Putamen (tissue), 1 donor: ENCODE measurements at places on chromosomes 12 and 14.
A peak's percentile ranks its signal among the peaks of the same experiment; 100 is the strongest.

- DNase-seq: no peak
Observed at GRCh38 chr12:1170411-1170810, 179.4 kb downstream of the ERC1 start.

DNA sequence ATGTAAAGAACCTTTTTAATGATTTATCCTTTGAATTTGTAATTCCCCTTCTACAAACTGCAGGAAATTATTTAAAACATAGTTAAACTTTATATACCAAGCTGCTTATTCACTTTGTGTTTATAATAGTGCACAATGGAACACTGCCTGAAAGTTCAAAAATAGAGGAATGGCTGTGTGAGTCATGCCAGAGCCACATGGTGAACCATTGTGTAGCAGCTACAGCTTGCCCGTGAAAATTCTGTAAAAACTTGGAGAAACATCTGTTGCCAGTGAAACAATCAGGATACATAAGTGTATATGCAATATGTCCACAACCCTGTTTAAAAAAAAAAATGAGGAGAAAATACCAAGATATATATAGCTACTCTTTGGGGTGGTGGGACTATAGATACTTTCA lies 59.5 kb downstream of the VEZT start:
- DNase-seq: no peak

GRCh38 chr14:64444984-64445845 lies 20.1 kb upstream of the AKAP5 start:
- no peak for DNase-seq

DNA sequence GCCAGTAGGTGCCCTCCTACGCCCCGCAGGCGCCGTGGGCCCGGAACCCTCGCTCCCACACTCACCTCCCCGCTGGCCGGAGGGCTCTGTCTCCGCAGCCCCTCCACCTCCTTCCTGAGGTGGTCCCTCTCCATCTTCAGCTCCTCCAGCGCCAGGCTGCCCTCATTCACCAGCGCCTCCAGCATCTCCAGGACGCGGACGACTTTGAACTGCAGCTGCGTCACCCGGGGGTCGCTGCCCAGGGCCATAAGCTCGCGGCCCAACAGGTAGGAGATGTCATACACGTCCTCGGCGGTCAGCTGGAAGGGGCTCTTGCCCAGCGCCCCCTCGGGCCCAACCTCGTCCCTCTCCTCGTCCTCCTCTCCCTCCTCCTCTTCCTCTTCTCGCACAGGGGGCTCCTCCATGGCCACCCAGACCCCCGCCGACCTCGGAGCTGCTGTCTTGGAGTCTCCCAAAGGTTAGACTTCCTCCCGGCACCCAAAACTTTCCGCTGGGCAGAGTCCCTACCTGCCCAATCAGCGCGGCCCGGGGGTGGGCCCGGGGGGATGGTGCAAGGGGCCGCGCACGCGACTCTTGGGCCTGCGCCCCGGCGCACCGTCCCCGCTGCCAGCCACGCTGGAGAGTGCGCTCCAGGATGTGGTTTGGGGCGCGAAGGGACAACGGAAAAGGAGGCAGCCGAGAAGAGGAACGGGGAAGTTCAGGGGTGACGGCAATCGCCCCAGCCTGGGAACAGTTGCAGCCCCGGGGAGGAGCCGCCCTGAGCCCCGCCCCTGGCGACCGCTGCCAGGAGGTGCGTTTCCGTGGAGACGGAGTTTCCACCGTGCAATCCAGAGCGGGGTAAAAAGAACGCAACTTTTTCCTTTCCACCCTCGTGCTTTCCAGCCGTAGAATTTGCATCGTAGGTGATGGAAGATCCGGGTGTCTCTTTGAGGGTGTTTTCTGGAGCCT lies at the start of gene RILPL2:
Gene RILPL2 (minus strand): TSS at position 668 of the 948 bp plus-strand sequence. CDS start 264 bp downstream, at position 404.
- DNase-seq: peak; percentile 78

DNA sequence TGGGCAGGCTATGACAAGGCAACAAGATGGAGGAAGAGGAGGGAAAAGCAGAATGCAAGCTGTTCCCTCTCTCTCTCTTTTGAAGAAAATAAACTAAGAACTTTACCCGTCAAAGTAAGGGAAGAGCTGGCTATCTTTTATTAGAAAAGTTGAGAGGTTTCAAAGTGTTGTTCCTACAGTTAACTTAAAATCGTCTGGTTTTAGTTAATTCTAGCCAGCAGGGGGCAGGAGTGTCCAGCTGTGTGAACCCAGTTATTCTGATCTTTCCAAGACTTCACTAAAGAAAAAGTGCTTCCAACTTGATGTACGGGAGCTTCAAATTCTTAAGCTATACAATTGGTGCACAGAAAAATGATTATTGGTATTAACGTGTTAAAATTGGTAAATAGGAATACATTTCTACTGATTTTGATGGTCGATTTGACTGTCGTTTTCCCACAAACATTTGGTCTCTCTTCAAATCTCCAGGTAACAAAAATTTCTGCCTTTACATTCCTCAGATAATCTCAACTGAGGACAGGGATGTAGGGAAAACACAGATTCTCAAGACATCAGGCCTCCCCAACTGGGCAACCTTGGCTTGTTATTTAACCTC lies 28.4 kb upstream of the MON2 start:
- peak; percentile 47 for DNase-seq

- DNase-seq: no peak
Observed at GRCh38 chr14:93970965-93971634, 5.3 kb downstream of the ASB2 start.

DNA sequence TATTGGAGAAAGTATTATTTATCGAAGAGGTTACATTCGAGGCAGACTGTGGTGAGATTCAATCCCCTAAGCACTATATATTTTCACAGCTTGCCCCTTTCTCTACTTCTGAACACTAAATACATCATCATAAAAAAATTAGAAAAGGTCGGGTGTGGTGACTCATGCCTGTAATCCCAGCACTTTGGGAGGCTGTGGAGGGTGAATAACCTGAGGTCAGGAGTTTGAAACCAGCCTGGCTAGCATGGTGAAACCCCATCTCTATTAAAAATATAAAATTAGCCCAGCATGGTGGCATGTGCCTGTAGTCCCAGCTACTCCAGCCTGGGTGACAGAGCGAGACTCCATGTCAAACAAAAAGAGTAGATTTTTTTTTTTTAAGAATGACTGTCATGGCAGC lies 70.6 kb upstream of the MYF6 start:
- DNase-seq: no peak

DNA sequence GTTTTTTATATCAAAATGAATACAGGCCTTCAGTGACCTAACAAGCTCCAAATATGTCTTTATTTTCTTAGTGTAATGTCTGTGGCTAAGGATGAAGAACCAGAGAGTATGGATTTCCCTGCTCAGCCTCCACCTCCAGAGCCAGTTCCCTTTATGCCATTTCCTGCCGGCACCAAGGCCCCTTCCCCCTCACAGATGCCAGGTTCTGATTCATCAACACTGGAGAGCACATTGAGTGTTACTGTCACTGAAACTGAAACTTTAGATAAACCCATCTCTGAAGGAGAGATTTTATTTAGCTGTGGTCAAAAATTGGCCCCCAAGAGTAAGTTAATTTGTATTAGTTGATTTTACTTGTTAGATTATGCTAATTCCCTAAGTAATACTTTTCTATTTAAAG lies 61.0 kb downstream of the KIAA0586 start:
- no peak for DNase-seq

- DNase-seq: no peak
Observed at GRCh38 chr12:41459906-41460214, 271.7 kb downstream of the PDZRN4 start.

DNA sequence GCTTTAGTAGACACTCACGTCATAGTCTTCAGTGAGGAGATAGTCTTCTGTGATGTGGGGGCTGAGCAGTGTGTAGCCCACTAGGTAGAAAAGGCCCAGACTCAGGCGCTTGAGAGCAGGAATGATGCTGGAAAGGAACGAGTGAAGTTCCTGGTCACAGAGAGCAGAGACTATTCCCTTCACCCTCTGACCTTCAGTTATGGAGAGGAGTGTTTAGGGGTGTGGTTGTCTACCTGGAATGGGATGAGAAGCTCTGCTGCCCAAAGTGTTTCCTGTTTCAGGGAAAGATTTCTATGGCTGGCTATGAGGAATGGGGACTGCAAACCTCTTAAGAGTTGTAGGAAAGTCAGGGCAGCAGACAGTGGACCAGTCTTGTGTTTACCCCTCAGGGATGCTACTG lies 8.7 kb downstream of the EMG1 start:
- DNase-seq: no peak

DNA sequence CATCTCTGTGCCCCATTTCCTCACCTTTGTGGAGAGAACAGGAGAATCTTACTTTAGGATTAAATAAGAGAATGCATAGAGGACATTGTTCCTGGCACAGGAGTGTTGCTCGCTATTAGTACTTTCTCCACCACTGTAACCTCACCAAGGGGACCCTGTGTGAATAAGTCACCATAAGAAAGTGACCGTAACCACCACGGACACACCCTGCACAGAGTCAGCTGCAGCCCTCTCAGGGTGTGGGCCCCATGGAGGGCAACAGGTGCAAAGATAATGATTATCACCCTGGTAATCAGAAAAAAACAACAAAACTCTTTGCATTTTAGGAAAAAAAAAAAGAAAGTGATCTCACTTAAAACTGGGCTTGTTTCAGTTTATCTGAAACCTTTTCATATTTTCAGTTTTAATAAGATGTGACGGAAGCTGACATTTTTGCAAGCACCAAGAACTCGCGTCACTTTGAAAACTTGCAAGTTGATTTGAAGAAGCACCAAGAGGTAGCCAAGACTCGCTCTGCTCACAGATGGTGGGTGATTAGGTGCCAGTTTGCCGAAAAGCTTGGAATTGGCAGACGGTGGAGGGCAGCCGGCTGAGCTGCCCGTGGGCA lies 87.0 kb upstream of the VRK1 start:
- no peak for DNase-seq

- DNase-seq: no peak
Observed at GRCh38 chr12:39912211-39912980, 193.5 kb downstream of the SLC2A13 start.

DNA sequence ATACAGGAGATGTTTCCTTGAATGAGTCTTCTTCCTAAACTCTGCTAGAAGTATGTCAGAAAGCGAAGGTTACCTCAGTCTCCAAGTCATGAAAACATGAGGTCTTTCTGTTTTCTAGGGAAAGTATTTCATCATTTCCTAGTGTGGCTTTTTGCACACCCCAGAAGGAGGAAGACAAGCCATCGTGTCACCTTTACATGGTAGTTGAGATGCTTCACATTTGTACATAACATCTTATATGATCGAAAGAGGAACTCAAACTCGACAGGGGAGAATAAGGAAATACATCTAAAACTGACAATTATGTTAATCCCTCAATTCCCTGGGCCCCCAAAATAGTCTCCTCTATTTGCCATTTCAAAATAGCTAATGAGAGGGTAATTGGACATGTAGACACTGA lies 214.1 kb upstream of the PLEKHG7 start:
- no peak for DNase-seq

DNA sequence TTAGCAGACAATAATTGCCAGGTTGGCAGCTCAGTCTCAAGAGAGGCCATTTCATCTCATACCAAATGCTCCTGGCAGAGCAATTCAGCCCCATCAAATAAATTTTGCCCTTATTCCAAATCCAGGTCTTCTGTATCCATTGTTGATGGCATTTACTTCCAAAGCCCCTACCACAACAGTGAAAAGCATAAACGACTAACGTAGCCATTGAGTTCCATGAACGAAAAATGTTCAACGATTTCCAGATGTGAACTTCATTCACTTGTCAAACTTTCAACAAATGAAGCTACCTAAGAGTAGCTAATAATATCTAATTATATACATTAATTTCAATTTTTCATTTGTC lies 3.0 kb upstream of the GCN1 start:
- no peak for DNase-seq

- DNase-seq: no peak
Observed at GRCh38 chr14:30177781-30178180, 250.1 kb upstream of the PRKD1 start.

DNA sequence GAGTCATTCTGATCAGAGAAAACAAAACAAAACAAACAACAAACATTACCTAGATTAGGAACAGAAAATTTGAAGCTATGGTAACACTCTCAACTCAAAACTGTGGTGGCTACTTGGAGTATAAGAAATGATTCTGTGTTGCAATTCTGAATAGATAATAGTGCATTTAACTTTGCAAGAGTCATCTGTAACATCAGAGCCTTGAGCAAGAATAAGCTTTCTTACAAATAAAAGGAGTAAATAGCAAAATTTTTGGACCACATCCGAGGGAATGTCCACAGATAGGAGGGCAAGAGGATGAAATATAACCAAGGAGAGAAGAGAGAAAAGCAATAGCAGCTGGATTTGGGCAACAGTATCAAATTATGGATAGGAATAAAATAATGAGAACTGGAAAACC lies 1090.6 kb downstream of the SLC6A15 start:
- no peak for DNase-seq

GRCh38 chr14:68551045-68551683 lies 241.7 kb downstream of the ZFP36L1 start:
- no peak for DNase-seq

DNA sequence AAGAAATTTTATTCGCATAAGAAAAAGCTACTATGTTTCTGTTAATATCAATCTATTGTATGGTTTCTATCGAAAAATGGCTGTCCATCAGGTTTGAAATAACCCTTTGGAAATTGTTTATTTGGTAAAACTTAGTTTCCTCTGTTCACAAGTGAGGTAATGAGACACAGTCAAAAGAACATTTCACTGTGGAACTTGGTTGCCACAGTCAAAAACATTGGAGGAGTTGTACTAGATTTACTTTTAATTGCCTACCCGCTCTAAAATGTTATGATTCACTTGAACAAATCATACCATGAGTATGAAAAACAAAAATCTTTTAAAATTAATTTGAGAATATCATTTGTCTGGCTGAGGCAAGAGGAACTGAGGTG lies 46.5 kb downstream of the ITPR2 start:
- no peak for DNase-seq

- DNase-seq: no peak
Observed at GRCh38 chr12:69240631-69240995, 1.2 kb downstream of the CPSF6 start.

GRCh38 chr12:14802721-14803010 lies 612 bp downstream of the WBP11 start:
- peak; percentile 11 for DNase-seq

DNA sequence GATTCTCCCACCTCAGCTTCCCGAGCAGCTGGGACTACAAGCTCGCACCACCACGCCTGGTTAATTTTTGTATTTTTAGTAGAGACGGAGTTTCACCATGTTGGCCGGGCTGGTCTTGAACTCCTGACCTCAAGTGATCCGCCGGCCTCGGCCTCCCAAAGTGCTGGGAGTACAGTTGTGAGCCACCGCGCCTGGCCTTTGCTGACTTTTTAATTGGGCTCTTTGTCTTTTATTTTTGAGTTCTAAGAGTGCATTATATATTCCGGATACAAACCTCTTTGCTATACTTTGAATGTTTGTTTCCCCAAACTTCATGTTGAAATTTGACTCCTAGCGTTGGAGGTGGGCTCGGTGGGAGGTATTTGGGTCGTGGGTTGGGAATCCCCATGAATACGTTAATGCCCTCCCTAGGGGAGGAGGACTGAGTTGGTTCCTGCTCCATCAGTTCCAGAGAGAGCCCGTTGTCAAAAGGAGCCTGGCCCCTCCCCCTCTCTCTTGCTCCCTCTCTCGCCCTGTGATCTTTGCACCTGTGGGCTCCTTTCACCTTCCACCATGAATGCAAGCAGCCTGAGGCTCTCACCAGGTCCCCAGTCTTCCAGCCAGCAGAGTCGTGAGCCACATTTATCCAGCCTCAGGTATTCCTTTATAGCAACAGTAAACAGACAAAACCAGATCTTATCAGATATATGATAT lies 103.2 kb upstream of the EVL start:
- DNase-seq: no peak
